ENCODE measurements at places on chromosomes 7 and 10. TPM values are rescaled to one million over a fixed set of nuclear protein-coding genes. Genes with fewer than 3 reads are reported as not detected.

DENND2A gene
- not detected for total RNA-seq

GRCh38 chr10:132862485-132863420 is 76.8 kb upstream of the NKX6-2 start:
- H3K27ac ChIP-seq, result no peak overlapping the region
- peaks cover 12% of the 10 kb centered on the region for H3K4me1 ChIP-seq
- no peak overlapping the region for H3K4me3 ChIP-seq
- no peak for DNase-seq
- peaks cover 5% of the 10 kb centered on the region for H3K27me3 ChIP-seq

PAPOLB gene
- total RNA-seq, result not detected

TRIM73 gene
- 4.5 TPM for total RNA-seq

SUN3 gene
- total RNA-seq, result not detected

GRCh38 chr10:114780577-114781184 is 40.9 kb upstream of the FHIP2A start:
- H3K4me3 ChIP-seq, result no peak overlapping the region
- H3K27me3 ChIP-seq, result no peaks in the 10 kb centered on the region
- no peaks in the 10 kb centered on the region for H3K36me3 ChIP-seq
- DNase-seq, result no peak
- no peaks in the 10 kb centered on the region for H3K4me1 ChIP-seq

DNA sequence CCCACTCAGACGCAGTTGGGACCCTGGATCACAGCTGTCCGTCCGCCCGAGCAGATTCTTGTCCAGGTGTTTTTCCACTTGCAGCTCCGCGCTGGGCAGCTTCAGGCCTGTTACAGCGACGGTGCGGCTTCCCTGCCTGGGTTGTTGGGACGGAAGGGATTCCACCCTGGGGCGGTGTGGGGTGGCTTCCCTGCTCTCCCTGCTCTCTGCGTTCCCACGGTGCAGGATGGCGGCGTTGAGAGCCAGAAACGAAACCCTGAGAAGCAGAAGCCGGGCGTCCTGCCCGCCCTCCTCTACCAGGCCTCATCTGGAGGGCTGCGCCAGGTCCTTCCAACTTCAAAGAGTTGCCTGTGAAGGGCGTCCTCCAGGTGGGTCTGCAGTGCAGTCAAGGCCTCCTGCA is 194.4 kb downstream of the ADARB2 start:
- no peak overlapping the region for H3K27ac ChIP-seq
- H3K27me3 ChIP-seq, result no peaks in the 10 kb centered on the region
- H3K4me3 ChIP-seq, result no peak overlapping the region
- H3K4me1 ChIP-seq, result no peaks in the 10 kb centered on the region

- DNase-seq, result no peak
- H3K4me3 ChIP-seq, result no peak overlapping the region
- H3K4me1 ChIP-seq, result no peaks in the 10 kb centered on the region
- H3K36me3 ChIP-seq, result no peaks in the 10 kb centered on the region
- H3K27ac ChIP-seq, result no peak overlapping the region
- H3K27me3 ChIP-seq, result no peaks in the 10 kb centered on the region
These were observed 69.6 kb downstream of the SDHAF3 start for GRCh38 chr7:97187067-97187466.

DNA sequence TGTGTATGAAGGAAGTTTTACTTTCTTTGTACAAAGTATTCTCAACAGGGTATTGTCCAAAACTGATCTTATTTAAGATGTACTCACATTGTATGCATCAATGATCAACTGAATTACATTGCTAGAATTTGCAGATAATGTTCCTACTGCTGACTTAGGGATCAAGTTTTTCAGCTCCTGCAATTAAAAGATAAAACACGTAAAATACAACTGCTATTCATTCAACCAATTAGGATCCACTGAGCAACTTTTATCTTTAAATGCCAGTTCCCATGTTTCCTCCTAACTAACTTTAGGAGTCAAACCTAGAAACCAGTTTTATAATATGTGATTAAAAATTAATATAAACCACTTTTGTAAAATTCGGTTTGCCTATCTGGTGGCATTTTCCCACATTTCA is 35.9 kb downstream of the ITGB1 start:
- H3K36me3 ChIP-seq, result peaks cover 77% of the 10 kb centered on the region
- H3K27me3 ChIP-seq, result no peaks in the 10 kb centered on the region
- no peak overlapping the region for H3K4me3 ChIP-seq
- no peak for DNase-seq
- no peaks in the 10 kb centered on the region for H3K4me1 ChIP-seq

CNTNAP2 gene
- 0.40 TPM for total RNA-seq

HOXA6 gene
- 1.3 TPM for total RNA-seq

PTPRN2 gene
- 1.7 TPM for total RNA-seq

WNT8B gene
- 0.07 TPM for total RNA-seq

BZW2 gene
- total RNA-seq, result 95.2 TPM

- no peaks in the 10 kb centered on the region for H3K4me1 ChIP-seq
- no peak overlapping the region for H3K4me3 ChIP-seq
- no peaks in the 10 kb centered on the region for H3K36me3 ChIP-seq
- DNase-seq, result no peak
- no peak overlapping the region for H3K27ac ChIP-seq
These were observed 75.8 kb downstream of the CALN1 start for GRCh38 chr7:72336382-72336631.

NPFFR1 gene
- total RNA-seq, result not detected

DNA sequence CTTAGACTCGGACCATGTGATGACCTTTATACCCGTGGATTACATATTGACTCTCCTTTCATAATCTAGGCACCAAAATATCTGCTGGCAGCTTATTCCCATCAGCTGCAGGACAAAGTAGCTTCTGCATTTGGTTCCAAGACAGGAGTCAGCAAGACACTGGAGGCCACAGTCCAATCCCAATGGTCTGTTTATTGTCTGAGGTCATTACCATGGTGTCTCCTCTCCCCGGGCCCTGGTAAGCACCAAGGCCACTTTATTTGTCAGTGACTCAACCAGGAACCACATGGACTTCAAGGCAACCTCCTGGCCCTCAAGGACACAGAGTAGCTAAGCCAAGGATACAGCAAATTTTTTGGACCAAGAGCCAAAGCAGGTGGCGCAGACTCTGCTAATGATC is 36.1 kb downstream of the KCNMA1 start:
- H3K27ac ChIP-seq, result no peak overlapping the region
- H3K4me1 ChIP-seq, result peaks cover 6% of the 10 kb centered on the region
- H3K4me3 ChIP-seq, result no peak overlapping the region
- no peak for DNase-seq

CYP3A7 gene
- total RNA-seq, result 6.4 TPM

GRCh38 chr10:26437637-26438461 is at the start of gene APBB1IP:
Gene APBB1IP, plus strand, starts transcription at chr10:26438341. Its CDS starts 53,986 bp downstream, at chr10:26492327.
- no peaks in the 10 kb centered on the region for H3K36me3 ChIP-seq
- no peak for DNase-seq
- H3K27me3 ChIP-seq, result 0 out of 2 replicates have a peak, but pooled peaks cover 2% of the 10 kb centered on the region
- no peak within 1 kb of the TSS for H3K27ac ChIP-seq
- no peaks in the 10 kb centered on the region for H3K4me1 ChIP-seq

MXI1 gene
- total RNA-seq, result 6.6 TPM

- peaks cover 67% of the 10 kb centered on the region for H3K27me3 ChIP-seq
- no peaks in the 10 kb centered on the region for H3K36me3 ChIP-seq
- no peak for DNase-seq
These were observed 5.1 kb downstream of the VENTX start for GRCh38 chr10:133242611-133243356.

Measured in HepG2 (cell line).